Neural progenitor cell (in vitro differentiated cells): ENCODE measurements at places on chromosomes 12 and 14. TPM values are rescaled to one million over a fixed set of nuclear protein-coding genes. Genes with fewer than 3 reads are reported as not detected.

KRT71 gene
- total RNA-seq = not detected in 2 replicates

- no peaks in the 10 kb centered on the region for H3K4me1 ChIP-seq
- DNase-seq = no peak
- no peak overlapping the region for H3K4me3 ChIP-seq
- no peak overlapping the region for H3K27ac ChIP-seq
- H3K27me3 ChIP-seq = no peaks in the 10 kb centered on the region
Measured at GRCh38 chr12:77442633-77443032, 377.3 kb upstream of the E2F7 start.

DNA sequence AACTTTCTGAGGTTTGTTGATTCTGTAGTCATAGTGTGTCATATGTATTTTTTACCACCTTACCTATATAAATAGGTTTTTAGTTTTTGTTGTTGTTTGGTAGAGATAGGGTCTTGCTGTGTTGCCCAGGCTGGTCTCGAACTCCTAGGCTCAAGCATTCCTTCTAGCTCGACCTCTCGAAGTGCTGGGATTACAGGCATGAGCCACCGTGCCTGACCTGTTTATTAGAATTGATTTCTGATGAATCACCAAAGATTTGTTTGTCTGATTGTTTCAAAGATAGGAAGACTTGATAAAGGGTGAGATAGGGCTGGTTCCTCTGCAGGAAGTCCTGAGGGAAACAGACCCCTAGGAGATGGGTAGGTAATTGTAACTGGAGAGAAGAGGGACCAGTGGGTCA is 481.6 kb downstream of the PCNX1 start:
- no peak overlapping the region for H3K27ac ChIP-seq
- no peak for DNase-seq
- peaks cover 8% of the 10 kb centered on the region for H3K4me1 ChIP-seq
- H3K27me3 ChIP-seq = no peaks in the 10 kb centered on the region
- no peaks in the 10 kb centered on the region for H3K36me3 ChIP-seq

GRCh38 chr12:30914986-30915591 is 11.5 kb upstream of the TSPAN11 start:
- DNase-seq = no peak
- H3K27me3 ChIP-seq = no peaks in the 10 kb centered on the region
- no peak overlapping the region for H3K27ac ChIP-seq

GRCh38 chr12:64064240-64064639 is 157.9 kb downstream of the KICS2 start:
- no peak overlapping the region for H3K4me3 ChIP-seq
- H3K4me1 ChIP-seq = peaks cover under 1% of the 10 kb centered on the region
- no peaks in the 10 kb centered on the region for H3K27me3 ChIP-seq

DENND5B gene
- total RNA-seq = 21.2 and 24.2 TPM in 2 replicates

METTL25 gene
- total RNA-seq = 9.3 and 11.2 TPM in 2 replicates

DNA sequence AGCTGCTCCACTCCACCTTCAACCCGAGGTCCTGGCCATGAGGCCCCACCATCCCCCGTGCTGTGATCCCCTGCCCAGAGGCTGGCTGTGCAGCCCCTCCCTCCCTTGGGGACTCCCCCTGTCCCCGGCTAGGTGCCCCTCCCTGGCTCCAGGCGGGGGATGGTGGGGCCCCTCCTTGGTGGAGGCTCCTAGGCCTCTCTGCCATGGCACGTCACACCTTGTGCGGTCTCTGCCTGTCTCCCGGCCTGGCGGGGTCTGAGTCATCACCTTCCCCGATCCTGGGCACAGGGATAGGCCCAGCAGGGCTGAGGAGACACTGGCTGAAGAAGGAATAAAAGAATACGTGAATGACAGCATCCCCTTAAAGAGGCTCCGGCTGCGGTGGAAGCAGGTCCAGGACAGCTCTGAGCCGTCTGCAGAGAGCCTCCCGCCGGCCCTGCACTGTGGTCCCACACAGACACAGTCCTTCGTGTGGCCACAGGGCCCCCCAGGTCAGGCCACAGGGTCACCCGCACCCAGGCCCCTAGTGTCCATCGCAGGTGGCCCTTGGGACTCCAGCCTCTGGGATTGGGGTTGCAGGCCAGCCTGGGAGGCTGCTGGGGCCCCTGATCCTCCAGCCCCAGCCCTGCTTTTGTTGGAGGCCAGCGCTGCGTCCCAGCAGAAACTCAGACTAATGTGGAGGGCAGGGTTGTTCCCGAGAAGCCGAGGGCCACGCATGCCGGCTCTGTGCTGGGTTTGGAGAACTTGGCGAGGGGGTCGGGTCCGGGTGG is 43.6 kb downstream of the KIF26A start:
- DNase-seq = no peak
- H3K27ac ChIP-seq = peak overlapping the region; percentile 74
- no peak overlapping the region for H3K4me3 ChIP-seq

DNA sequence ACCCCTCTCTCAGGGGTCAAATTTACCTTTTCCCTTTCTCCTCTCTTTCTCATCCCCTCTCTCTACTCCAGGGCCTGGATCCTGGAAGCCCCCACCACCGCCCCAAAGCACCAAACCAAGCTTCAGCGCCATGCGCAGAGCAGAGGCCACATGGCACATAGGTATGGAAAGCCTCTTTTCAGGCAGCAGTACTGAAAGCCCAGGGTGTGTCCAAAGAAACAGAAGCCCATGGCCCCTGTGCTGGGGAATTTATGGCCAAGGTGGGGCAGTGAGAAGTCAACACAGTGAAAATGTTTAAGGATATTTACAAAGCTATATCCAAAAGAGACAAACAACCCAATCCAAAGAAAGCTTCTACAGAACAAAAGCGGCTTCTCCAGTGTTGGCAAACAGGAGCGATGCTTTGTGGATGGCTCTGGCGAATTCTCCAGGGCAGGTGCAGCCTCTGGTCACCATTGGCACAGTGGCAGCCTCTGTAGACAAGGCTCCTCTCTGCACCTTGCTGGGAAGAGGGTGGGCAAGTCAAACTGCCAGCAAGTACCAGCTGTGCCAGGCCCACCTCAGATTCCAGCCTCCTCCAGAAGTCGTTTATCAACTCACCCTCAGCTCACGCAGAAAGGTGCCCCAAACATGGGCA is 4.7 kb upstream of the CPNE6 start:
- no peak overlapping the region for H3K4me3 ChIP-seq
- no peak for DNase-seq
- no peaks in the 10 kb centered on the region for H3K4me1 ChIP-seq
- no peak overlapping the region for H3K27ac ChIP-seq
- H3K27me3 ChIP-seq = no peaks in the 10 kb centered on the region
- H3K36me3 ChIP-seq = no peaks in the 10 kb centered on the region

- H3K4me1 ChIP-seq = no peaks in the 10 kb centered on the region
- H3K27me3 ChIP-seq = no peaks in the 10 kb centered on the region
- H3K27ac ChIP-seq = no peak overlapping the region
- no peak overlapping the region for H3K4me3 ChIP-seq
- DNase-seq = no peak
Measured at GRCh38 chr12:111099186-111099585, 178.8 kb upstream of the MYL2 start.

GRCh38 chr14:41137741-41138140 is 468.9 kb upstream of the LRFN5 start:
- H3K36me3 ChIP-seq = no peaks in the 10 kb centered on the region
- H3K27me3 ChIP-seq = no peaks in the 10 kb centered on the region
- no peak overlapping the region for H3K4me3 ChIP-seq
- DNase-seq = no peak

DNA sequence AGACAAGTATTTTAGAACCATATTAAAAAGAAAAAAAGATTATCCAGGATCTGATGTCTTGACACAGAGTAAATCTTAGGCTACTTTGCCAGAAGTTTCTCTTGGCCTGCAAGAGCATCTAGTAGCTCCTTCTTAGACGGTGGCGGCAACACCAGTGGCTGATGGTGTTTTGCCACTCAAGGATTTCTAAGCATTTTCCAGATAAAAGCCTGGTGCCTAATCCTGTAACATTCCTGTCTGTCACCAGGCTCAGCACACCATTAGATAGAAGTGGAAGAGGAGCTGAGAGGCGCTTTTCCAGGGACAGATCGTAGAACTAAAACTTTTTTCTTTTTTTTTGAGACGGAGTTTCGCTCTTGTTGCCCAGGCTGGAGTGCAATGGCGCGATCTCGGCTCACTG is 14.0 kb downstream of the WNT5B start:
- no peak overlapping the region for H3K4me3 ChIP-seq
- no peak for DNase-seq
- no peaks in the 10 kb centered on the region for H3K27me3 ChIP-seq
- no peaks in the 10 kb centered on the region for H3K4me1 ChIP-seq

TAS2R14 gene
- 4.1 and 7.0 TPM in 2 replicates for total RNA-seq

DNA sequence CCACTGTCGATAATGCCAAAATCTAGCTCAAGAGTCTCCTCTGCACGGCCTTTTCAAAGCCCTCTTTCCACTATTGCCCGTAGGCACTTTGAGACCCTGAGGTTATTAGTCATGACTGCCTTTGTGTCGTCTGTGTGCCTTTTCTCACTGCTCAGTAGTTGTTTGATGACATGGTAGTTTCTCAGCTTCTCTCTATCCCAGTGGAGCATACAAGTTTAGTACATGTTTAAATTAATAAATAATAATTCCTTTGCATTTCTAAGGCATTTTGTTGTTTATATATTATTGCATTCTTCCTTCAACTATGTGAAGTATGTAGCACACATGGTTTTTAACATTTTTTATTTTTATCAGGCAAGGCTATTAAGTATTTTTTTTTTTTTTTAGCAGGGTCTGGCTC is 458.1 kb downstream of the PCNX1 start:
- no peak for DNase-seq
- H3K27ac ChIP-seq = no peak overlapping the region
- no peaks in the 10 kb centered on the region for H3K36me3 ChIP-seq
- H3K4me3 ChIP-seq = no peak overlapping the region

- H3K4me1 ChIP-seq = no peaks in the 10 kb centered on the region
- H3K4me3 ChIP-seq = no peak overlapping the region
- DNase-seq = no peak
Measured at GRCh38 chr12:121438905-121439304, 39.0 kb downstream of the RNF34 start.

DNA sequence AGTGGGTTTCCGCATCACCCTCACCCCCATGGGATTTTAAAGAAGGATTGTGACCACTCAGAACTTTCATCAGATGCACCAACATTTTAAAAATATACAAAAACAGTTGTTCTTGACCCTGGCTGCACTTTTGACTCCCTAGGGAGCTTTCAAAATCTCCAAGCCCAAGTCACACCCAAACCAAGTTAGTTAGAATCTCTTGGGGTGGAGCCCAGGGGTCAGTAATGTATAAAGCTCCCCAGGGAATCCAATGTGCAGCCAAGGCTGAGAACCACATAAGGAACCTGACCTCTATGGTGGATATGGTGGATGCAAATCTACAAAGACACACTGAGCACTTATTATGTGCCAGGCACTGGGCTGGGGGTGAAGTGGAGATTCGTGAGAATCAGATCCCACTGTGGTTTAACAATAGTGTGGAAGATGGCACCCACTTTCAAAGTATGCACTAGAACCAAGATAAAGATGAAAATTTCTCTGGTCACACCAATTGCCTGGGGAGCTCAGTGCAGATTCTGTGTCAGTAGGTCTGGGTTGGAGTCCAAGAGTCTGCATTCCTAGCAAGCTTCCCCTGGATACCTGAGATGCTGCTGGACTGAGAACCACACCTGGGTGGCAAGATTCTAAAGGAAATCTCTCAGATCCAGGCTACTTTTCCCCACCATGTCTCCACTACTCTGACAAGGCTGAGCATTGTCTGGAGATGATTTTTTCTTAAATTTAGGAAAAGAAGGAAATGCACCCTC is 18.9 kb upstream of the CMKLR1 start:
- H3K27ac ChIP-seq = no peak overlapping the region
- H3K4me3 ChIP-seq = no peak overlapping the region
- H3K4me1 ChIP-seq = peaks cover 10% of the 10 kb centered on the region
- H3K27me3 ChIP-seq = no peaks in the 10 kb centered on the region
- DNase-seq = no peak
- no peaks in the 10 kb centered on the region for H3K36me3 ChIP-seq

GRCh38 chr12:32987512-32987911 is 90.9 kb upstream of the PKP2 start:
- DNase-seq = no peak
- no peak overlapping the region for H3K27ac ChIP-seq
- H3K36me3 ChIP-seq = no peaks in the 10 kb centered on the region
- peaks cover 7% of the 10 kb centered on the region for H3K4me1 ChIP-seq

GRCh38 chr12:66017736-66018135 is 112.8 kb downstream of the LLPH start:
- no peaks in the 10 kb centered on the region for H3K36me3 ChIP-seq
- peaks cover 7% of the 10 kb centered on the region for H3K4me1 ChIP-seq
- no peak overlapping the region for H3K4me3 ChIP-seq
- H3K27me3 ChIP-seq = no peaks in the 10 kb centered on the region

DNA sequence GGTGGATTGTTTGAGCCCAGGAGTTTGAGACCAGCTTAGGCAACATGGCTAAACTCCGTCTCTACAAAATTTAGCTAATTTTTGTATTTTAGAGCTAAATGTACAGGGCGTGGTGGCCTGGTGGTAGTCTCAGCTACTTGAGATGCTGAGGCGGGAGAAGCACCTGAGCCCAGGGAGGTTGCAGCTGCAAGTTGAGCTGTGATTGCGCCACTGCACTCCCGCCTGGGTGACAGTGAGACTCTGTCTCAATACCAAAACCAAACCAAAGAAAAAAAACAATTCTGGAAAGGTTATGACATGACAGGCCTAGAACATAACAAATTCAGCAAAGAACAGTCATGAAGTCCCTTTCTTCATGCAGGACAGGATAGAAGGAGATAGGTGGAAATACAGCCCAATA is 25.7 kb downstream of the WDR89 start:
- no peak overlapping the region for H3K4me3 ChIP-seq
- no peaks in the 10 kb centered on the region for H3K36me3 ChIP-seq
- no peak overlapping the region for H3K27ac ChIP-seq
- no peaks in the 10 kb centered on the region for H3K4me1 ChIP-seq
- no peak for DNase-seq

GRCh38 chr12:65045269-65045668 is 75.8 kb downstream of the WIF1 start:
- H3K36me3 ChIP-seq = no peaks in the 10 kb centered on the region
- H3K27me3 ChIP-seq = no peaks in the 10 kb centered on the region
- no peak overlapping the region for H3K27ac ChIP-seq
- H3K4me3 ChIP-seq = no peak overlapping the region
- H3K4me1 ChIP-seq = peaks cover 9% of the 10 kb centered on the region

TPH2 gene
- 0.12 TPM in 1 of 2 replicates, not detected in the other for total RNA-seq

- DNase-seq = no peak
- no peak overlapping the region for H3K27ac ChIP-seq
- H3K4me3 ChIP-seq = no peak overlapping the region
- H3K36me3 ChIP-seq = no peaks in the 10 kb centered on the region
Measured at GRCh38 chr14:55539975-55540374, 40.0 kb upstream of the KTN1 start.

- H3K27ac ChIP-seq = no peak overlapping the region
- no peaks in the 10 kb centered on the region for H3K4me1 ChIP-seq
- H3K27me3 ChIP-seq = no peaks in the 10 kb centered on the region
- no peaks in the 10 kb centered on the region for H3K36me3 ChIP-seq
- H3K4me3 ChIP-seq = no peak overlapping the region
- DNase-seq = no peak
Measured at GRCh38 chr12:95460105-95460504, 13.8 kb upstream of the METAP2 start.
